ENCODE measurements at places on chromosomes 6 and 20.
A peak's percentile ranks its signal among the peaks of the same experiment; 100 is the strongest.

DNA sequence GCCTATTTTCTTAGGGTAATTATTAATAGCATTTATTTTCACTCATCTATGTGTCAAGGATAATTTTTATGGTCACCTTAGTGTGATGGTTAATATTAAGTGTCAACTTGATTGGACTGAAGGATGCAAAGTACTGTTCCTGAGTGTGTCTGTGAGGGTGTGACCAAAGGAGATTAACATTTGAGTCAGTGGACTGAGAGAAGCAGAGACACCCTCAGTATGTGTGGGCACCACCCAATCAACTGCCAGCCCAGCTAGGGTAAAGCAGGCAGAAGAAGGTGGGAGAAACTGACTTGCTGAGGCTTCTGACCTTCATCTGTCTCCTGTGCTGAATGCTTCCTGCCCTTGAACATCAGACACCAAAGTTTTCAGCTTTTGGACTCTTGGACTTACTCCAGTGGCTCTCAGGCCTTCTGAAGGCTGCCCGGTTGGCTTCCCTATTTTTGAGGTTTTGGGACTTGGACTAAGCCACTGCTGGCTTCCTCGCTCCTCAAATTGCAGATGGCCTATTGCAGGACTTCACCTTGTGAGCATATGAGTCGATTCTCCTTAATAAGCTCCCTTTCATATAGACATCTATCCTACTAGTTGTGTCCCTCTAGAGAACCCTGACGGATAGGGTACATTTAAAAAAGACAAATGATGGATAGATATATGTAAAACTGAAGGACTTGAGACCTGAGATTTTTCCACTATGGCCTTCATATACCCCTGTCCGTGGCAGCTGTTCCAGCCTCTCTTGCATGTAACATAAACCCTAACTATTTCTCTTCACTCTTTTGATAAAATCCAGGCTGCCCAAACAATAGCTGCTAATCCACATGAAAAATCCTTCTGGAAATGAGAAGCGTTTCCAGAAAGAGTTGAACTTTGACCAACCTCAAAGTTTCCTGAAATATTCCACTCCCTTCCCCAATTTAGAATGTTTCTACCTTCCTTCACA lies 62.1 kb upstream of the RGS17 start:
- no peak for DNase-seq

GRCh38 chr6:116446399-116446798 lies 14.8 kb upstream of the CALHM6 start:
- DNase-seq = no peak

GRCh38 chr6:88813045-88813444 lies 150.4 kb downstream of the RNGTT start:
- DNase-seq = peak; percentile 0

DNA sequence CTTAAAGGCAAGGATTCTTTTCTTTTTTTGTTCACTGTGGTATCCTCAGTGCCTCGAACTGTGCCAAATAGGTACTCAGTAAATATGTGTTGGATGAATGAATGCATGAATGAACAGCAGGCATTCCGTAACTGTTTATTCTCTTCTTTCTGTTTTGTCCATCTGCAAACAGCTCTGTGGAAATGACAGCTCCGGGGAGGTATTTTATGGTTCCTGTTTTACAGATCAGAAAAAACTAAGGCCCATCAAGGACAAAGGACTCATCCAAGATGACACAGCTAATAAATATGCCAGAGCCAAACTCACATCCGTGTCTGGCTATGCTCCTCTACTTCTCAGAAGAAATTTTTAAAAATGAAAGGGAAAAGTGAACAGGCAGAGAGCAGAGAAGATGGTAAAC lies 21.0 kb downstream of the JPH2 start:
- DNase-seq = no peak

GRCh38 chr6:63740709-63741108 lies 105.1 kb downstream of the PHF3 start:
- DNase-seq = no peak

DNA sequence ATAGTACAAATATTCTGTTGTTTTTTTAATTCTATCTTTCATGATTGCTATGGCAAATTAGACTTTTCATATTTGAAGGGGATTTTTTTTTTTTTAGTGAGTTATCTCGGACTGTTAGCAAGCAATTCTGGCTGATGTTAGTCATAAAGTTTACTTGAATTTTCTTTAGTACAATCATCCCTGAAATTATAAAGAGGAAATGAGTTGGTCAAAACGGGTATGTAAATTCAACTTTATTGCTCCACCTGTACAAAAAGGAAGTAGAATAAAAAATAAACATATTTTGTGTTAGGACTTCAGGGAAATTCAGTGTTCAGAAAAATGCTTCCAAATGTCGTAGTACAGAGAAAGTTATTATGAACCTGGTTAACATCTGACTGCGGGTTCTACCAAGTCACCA lies 40.3 kb downstream of the PPP1R14C start:
- no peak for DNase-seq

GRCh38 chr20:13007596-13007995 lies 1.2 kb upstream of the SPTLC3 start:
- DNase-seq = no peak

- no peak for DNase-seq
These were observed 27.8 kb downstream of the TNFAIP3 start for GRCh38 chr6:137894779-137895385.

DNA sequence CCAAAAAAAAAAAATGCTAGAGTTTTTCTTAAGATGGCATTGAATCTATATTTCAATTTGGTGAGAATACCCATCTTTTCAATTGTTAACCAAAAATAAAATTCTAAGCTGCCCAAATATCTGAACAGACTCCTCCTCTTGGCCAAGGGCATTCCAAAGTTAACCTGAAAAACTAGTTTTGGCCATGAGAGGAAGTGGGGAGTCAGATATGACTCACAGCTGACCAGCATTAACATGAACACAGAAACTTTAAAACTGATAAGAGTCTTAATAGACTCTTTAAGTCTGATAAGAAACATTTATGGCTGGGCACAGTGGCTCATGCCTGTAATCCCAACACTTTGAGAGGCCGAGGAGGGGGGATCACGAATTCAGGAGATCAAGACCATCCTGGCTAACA lies 171.3 kb downstream of the FAXC start:
- no peak for DNase-seq

- DNase-seq = no peak
These were observed 201.6 kb upstream of the SGK1 start for GRCh38 chr6:134519465-134519864.

DNA sequence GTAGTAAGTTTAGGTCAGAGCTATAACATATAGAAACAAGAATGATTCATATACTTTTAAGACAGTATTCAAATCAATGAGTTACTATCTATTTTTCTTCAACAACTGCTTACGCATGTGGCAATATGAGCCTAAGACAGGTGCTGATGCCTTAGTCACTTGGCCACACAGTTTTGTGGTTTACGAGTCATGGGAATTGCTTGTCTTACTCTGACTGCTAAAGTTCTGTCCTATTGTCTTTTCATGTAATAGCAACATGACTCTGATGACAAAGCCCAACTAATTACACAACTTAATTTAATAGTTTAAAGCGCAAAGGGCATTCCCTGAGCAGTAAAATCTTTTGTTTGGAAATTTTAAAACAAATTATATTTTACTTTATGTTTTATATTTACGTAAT lies 159.3 kb upstream of the CENPW start:
- no peak for DNase-seq

- no peak for DNase-seq
These were observed 317.6 kb downstream of the BTBD9 start for GRCh38 chr6:38322138-38322537.

DNA sequence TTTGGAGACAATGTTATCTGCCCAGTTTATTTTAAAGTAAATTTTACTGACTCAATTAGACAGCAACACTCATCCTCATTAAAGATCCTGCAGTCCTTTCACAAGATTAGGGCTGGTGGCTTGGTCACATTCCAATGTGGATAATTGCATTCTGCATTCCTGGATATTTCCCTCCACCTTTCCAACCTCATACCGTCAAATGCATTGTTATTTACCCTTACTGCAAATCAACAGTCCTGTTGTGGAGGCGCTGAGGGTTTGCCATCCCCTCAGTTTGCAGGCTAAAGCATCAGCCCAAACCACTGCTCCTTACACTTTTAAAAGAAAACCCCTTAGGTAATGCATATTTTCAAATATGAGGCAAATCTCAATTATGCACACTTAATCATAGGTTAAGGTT lies 5.4 kb downstream of the CITED2 start:
- no peak for DNase-seq

- no peak for DNase-seq
These were observed 241.1 kb downstream of the PREX1 start for GRCh38 chr20:48586730-48587129.

- DNase-seq = no peak
These were observed 140.9 kb downstream of the LPA start for GRCh38 chr6:160523223-160523622.

DNA sequence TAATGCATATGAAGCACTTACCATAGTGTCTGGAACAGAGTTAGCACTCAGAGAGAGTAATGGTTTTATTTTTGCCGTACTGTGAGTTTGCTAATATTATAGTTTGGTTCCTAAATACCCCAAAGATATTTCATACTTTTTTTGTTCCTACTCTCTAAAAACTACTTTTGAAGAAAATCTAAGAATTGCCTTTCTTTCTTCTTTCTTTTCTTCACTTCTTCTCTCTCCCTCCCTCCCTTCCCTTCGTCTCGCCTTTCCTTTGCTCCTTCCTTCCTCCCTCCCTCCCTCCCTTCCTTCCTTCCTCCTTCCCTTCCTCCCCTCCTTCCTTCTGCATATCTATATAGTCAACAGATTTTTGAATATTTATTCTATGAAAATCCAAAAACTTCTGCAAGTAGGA lies 351.7 kb upstream of the RSPO3 start:
- no peak for DNase-seq

GRCh38 chr20:7458459-7458858 lies 481.8 kb downstream of the HAO1 start:
- DNase-seq = no peak

DNA sequence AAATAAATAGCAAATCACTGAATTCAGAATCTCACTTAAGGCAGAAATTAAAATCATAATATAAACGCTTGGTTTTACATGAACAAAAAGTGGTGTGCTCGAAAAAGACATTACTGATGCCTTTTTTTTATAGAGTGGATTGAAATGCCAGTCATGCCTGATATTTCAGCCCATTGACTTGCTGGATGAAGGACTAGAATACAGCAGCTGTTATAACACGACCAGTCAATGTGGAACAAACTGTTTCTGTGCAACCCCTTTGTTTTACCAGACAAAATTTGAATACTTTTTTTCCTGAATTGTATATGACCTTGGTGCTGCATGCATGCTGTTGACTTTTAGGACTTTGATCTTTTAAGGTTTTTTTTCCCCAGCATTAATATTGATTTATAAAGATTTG lies 150.0 kb downstream of the QKI start:
- DNase-seq = no peak

DNA sequence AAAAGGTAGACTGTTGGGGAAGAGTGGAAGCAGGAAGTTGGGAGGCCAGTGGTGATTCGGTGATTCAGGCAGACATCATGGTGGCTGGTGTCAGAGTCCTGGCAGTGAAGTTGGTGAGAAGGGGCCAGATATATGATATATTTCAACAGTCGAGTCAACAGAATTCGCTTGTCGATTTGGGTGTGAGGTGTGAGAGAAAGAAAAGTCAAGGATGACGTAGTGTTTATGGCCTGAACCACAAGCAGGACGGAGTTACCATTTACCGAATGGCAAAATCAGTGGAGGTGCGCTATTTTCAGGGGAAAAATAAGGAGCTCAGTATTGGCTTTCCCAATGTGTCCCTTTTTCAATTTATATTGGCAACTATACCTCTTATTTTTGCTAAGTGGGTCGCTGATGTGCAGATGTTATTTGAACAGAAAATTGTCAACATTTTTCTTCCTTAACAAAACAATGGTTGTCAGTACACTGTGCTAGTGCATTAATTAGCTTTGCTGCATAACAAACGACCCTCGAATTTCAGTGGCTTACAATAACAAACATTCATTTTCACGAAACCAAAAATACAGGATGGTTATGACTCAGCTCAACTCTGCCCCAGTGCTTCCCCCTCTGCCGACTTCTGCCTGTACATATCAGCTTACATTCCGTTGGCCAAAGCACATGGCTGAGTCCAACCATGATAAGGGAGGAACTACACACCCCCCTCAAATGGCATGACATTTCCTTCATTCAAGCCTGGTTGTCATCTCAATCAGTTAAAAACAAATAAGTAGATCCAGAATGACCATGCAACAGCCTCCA lies 255.0 kb upstream of the ZFP64 start:
- no peak for DNase-seq

- DNase-seq = no peak
These were observed 74.1 kb downstream of the SULF2 start for GRCh38 chr20:47711046-47711752.

GRCh38 chr6:16474772-16475493 lies 236.5 kb downstream of the GMPR start:
- DNase-seq = no peak

- no peak for DNase-seq
These were observed 17.5 kb downstream of the NRN1 start for GRCh38 chr6:5989141-5989723.

- DNase-seq = no peak
These were observed 8.5 kb downstream of the QRSL1 start for GRCh38 chr6:106637717-106638341.

- no peak for DNase-seq
These were observed 3.1 kb downstream of the ZHX3 start for GRCh38 chr20:41314386-41314785.

GRCh38 chr20:6000871-6001270 lies 50.4 kb downstream of the MCM8 start:
- no peak for DNase-seq

DNA sequence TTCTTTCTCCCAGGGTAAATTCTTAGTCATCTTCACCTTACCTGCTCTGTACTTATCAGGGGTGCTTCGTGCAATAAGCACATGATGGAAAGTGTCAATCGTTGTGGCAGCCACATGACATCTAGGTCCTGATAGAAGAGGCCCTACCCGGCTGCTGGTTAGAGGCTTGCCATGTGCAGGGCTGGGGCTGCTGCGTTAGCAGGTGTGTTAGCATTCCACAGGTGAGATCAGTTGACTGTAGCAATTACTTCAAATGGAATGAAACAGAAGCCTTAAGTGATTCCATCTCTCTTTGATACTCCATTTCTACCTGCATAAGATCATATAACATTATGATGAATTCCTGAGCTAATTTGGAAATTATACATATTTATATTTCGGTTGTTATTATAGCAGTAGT lies 127.0 kb downstream of the UST start:
- no peak for DNase-seq

- no peak for DNase-seq
These were observed 26.5 kb upstream of the ZBTB22 start for GRCh38 chr6:33343953-33344611.

DNA sequence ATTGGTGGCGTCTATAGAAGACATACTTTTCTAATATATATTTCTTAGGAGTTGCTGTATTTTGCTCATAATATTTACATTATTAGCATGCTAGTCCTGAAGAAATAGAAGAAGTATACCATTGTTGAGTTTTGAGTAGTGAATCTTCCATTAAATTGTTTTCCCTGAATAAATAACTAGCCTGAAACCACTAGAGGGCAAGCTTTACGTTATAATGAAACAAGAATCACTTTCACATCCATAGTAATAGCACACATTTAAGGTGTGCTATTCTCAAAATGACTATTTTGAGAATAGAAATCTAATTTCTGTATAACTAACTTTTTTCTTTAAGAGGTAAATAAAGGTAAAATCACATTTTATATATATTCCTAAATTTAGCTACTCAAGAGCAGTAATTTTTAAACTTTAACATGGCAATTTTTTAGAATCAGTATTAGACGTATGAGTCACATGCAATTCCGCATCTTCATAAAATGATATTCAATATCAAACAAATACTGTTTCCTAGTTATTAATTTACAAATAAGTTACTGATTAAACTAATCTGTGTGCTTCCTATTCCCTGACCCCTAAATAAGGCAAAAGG lies 213.2 kb upstream of the MANEA start:
- peak; percentile 54 for DNase-seq
